ENCODE measurements at places on chromosomes 13 and 19.

DNA sequence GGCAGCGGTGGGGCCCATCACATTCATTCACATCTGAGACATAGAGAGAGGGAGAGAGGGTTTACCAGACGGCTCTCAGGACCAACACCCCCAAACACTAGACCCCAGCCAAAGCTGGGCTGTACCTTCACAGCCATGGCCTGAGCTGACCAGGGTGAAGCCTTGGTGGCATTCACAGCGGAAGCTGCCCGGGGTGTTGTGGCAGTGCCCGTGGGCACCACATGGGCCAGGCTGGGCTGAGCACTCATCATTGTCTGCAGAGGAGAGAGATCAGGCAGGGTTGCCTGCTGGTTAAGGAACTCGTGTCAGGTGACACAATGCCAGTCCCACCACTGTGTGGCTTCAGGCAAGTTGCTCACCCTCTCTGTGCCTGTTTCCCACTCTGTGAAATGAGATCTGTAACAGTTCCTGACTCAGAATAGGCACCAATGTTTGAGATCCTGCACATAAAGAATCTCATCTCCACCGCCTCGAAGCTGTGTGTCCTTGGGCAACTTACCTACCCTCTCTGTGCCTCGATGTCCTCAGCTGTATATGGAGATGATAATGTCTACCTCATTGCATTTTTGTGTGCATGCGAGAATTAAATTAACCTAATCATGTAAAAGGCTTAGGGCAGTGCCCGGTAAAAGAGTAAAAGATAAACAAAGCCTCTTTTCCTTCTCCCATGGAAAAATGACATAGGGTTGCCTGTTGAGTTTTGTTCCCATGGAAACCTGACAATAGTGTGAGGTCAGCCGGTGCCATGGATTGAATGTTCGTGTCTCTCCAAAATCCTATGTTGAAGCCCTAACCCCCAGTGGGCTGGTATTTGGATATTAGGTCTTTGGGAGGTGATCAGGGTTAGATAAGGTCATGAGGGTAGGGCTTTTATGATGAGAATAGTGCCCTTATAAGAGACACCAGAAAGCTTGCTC, 22.9 kb downstream of the CCL25 start:
- no peak for DNase-seq

GRCh38 chr19:45809643-45810159, 5.4 kb downstream of the RSPH6A start:
- DNase-seq, result peak; percentile 86

DNA sequence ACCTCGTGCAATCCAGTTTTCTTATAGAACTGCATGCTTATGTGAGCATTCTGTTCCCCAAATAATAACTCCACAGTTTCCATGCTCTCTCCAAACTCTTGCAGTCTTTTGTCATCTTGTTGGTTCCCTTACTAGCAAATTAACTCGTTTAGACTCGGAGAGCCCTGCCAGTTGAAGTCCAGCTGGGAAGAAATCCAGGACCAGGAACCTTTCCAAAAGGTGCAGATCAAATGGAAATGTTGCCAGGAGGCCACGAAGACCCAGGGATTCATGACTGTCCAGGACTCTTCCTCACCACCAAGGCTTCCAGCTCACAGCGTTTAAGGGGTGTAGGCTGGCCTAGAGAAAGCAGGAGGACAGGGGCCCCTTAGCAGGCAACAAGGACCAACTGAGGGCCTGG, 2.1 kb upstream of the TDRD12 start:
- no peak for DNase-seq

DNA sequence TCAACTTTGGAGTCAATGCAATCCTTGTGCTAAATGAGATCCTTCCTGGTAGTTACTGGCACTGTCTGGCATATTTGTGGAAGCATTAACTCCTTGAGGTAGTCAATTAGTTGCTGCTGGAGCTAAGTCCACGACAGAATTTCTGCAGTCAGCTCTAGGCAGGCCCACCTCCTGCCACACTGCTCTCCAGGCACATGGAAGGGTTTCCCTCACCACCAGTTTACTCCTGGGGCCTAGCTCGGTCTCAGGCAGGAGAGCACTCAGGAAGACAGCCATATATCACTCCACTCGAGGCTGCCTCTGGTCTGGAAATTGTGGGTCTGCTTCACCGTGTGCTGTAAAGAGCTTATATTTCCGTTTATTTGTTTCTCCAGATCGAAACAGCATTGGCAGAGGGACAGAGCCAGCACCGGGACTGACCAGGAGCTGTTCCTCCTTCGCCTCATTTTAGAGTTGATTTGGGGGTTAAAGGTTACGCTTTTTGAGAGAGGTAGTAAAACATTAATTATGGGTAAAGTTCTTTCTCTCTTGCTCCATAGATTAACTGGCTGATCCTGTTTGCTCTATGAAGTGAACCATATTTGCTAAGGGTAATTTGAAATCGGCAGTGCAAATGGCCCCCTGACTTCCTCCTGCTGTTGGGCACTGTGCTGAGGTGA, 20.6 kb upstream of the GTF3A start:
- DNase-seq, result peak; percentile 33

- DNase-seq, result peak; percentile 93
These were observed 17.4 kb downstream of the CHST8 start for GRCh38 chr19:33639035-33639681.

DNA sequence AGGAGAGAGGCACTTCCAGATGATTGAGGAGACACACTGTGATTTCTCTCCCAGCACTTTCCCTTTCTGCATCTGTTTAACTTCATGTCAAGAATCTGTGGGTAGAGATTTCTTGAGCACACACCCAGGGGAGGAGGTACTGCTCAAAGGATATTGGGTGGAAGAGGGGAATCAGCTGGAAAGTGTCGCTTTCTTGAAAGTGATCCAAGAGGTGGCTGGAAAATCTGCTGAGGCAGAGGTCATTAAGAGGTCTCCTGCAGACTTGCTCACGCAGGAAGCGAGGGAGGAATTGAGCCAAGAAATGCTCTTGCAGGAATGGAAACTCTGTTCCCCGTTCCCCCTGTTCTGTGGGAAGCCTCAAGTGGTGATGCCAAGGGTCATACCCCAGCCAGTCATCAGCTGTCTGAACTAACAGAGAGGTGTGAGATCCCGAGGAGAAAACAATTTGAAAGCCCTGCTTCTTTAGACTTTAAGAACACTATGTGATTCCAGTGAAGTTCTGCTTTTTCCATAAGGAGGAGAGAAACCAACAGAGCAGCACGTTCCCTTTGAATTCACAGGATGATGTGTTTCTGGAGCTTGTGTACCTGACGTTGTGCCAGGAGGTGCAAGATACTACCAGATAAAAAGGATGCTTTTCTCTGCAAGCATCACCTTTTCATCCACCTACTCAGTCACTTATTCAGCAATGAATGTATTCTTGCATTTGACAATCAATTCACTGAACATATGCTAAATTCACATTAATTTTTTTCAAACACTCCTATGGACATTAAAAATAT, 163.4 kb upstream of the GPR12 start:
- DNase-seq, result no peak

GRCh38 chr19:38375748-38376147, 1.4 kb downstream of the PSMD8 start:
- no peak for DNase-seq

- no peak for DNase-seq
These were observed 54.0 kb upstream of the ZNF724 start for GRCh38 chr19:23304238-23304637.

GRCh38 chr19:1223018-1223855, 14.6 kb downstream of the CBARP start:
- peak; percentile 42 for DNase-seq

DNA sequence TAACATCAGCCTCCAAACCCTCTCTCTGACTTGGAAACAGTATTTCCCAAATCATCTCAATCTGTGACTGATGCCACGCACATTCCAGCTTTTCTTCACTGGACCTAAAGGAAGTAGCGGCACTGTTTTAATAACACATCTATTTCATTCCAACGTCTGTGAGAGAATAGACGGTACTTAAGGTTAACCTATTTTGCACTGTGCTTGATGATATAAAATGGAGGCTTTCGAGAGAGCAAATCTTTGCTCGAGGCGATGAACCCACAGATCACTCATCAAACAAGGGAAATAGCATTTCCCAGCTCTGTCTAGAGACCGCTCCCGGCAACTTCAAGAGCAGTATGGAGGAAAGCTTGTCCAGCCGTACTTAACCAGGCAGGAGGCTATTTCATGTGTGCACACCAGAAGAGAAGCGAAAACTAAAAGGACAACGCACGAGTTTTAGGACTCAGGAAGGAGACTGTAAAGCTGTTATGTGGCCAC, 2.9 kb downstream of the UBL3 start:
- DNase-seq, result peak; percentile 74

Measured in NCI-H69 (cell line).